Vein endothelial cell (primary cell): ENCODE measurements at places on chromosomes 1 and 21. TPM values are rescaled to one million over a fixed set of nuclear protein-coding genes. Genes with fewer than 3 reads are reported as not detected.

WNT2B gene
- total RNA-seq, result 2.3 and 2.9 TPM in 2 replicates

OLFML2B gene
- under 0.01 and 0.38 TPM in 2 replicates for total RNA-seq

DRAXIN gene
- total RNA-seq, result 0.33 and 0.96 TPM in 2 replicates

RIMKLA gene
- under 0.01 TPM in 1 of 2 replicates, not detected in the other for total RNA-seq

IGSF21 gene
- not detected in 2 replicates for total RNA-seq

POLR3GL gene
- total RNA-seq, result 8.1 and 10.8 TPM in 2 replicates

C1orf35 gene
- total RNA-seq, result 8.8 and 10.4 TPM in 2 replicates

KLHDC7A gene
- total RNA-seq, result not detected in 2 replicates

SOX13 gene
- 24.6 and 39.5 TPM in 2 replicates for total RNA-seq

OR2T11 gene
- total RNA-seq, result not detected in 2 replicates
